ENCODE measurements at places on chromosomes 5 and 9.

DNA sequence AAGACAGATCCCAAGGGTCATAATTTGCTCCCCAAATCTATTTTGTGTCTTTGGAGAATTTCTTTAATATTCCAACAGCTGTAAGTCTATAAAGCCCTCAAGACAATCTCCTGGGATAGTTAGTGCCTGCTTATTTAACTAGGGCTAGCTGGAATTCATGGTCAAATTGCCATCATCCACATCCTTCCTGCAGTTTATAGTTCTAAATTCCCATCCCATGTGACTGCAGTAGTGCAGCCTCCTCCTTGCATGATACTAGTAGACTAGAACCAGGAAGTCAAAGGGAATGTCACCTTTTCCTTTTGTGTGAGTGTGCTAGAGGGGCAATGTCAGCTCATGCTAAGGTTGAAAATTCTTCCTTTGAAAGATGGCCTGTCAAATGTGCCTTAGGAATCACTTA lies 214.8 kb upstream of the PIK3R1 start:
- DNase-seq = no peak

DNA sequence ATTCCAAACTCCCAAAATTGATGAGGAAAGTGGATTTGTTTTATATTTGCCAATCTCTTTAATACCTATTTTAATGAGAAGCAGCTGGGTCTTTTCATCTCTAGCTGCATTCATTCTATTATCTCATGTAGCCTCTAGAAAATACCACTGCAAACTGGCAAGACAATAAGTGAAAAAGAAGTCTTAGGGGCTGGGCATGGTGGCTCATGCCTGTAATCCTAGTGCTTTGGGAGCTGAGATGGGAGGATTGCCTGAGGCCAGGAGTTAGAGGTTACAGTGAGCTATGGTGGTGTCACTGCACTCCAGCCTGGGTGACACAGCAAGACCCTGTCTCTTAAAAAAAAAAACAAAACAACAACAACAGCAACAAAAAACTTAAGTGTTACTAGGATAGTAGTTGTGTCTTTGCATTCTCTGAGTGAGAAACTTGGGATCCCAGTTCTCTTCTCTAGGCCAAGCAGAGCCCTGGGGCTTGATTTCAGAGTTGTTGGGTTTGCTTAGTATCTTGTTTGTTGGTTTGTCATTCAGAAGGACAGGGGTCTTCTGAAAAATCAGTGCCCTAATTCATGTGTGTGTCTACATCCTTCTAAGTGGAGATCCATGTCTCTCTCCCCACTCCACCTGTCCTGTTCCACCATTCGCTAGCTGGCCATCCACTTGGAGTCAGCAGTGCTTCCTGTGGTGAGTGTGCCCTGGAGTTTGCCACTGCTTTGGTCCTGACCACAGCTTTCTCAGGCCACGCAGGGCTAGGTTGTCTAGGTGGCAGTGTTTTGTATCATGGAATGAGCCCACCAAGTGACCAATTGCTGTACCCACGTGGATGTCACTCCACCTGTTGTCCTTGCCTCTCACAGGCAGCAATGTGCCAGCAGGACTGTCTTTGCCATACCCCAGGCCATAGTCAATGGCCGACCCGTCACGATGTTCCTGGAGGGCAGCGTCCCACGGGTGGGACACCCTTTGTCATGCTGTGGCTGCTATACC lies 19.5 kb downstream of the MARCHF6 start:
- DNase-seq = no peak

DNA sequence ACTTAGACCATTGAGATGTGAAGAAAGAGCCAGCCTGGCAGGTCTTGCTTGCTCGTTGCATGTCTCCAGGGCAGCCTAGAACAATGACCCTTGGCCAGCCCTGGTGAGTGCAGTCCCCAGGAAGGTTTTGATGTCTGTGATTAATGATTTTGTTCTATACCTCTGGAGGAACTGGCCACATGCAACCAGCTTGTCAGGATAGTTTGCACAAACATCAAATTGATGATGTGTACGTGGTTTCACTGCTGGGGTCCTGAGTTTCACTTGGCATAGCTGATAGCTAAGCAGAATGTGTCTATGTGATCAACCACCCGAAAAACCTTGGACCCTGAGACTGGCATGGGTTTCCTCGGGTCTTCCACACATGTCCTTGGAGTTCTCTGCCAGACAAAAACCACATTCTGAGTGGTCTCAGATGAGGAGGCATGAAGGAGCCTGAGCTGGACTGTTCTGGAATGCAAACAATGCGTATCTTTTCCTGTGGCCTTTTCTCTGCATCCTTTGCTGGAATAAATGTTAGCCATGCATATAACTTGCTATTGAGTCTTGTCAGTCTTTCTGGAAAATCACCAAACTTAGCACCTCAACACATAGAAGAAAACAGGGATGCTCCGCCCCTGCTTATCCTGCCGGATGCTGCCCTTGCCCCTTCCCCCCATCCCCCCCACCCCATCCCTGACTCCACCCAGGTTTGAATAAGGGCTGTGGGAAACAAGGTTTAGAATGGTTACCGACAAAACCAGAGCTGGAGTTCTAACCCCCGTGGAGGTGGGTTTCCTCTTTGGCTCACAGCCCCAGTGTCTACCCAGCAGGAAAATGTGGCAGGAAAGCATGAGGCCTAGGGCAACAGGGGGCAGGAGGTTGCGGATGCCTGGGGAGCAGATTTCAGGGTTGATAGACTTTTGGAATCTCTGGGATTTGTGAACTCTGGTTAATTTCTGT lies 50.1 kb upstream of the ANKRD33B start:
- no peak for DNase-seq

DNA sequence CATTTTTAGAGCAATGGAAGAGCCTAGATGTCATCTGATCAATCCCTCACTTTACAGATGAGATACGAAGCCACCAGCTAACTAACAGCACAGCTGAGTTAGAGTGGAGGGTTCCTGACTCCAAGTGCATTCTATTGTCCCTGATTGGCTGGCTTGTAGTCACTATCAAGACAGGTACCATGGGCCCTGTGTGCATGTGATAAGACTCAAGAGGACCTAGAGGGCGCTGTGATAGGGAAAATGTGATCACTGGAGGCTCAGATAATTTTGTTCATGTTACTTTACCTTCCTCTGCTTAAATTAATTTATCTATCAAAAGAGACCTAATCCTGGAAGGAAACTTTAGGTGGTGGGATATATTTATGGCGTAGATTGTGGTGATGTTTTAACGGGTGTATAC lies 19.5 kb upstream of the SNAPC3 start:
- no peak for DNase-seq

GRCh38 chr5:151585970-151586369 lies 5.2 kb downstream of the FAT2 start:
- no peak for DNase-seq
